Cardiac septum (tissue), 1 donor: ENCODE measurements at places on chromosomes 1 and 21. TPM values are rescaled to one million over a fixed set of nuclear protein-coding genes. Genes with fewer than 3 reads are reported as not detected.

DNA sequence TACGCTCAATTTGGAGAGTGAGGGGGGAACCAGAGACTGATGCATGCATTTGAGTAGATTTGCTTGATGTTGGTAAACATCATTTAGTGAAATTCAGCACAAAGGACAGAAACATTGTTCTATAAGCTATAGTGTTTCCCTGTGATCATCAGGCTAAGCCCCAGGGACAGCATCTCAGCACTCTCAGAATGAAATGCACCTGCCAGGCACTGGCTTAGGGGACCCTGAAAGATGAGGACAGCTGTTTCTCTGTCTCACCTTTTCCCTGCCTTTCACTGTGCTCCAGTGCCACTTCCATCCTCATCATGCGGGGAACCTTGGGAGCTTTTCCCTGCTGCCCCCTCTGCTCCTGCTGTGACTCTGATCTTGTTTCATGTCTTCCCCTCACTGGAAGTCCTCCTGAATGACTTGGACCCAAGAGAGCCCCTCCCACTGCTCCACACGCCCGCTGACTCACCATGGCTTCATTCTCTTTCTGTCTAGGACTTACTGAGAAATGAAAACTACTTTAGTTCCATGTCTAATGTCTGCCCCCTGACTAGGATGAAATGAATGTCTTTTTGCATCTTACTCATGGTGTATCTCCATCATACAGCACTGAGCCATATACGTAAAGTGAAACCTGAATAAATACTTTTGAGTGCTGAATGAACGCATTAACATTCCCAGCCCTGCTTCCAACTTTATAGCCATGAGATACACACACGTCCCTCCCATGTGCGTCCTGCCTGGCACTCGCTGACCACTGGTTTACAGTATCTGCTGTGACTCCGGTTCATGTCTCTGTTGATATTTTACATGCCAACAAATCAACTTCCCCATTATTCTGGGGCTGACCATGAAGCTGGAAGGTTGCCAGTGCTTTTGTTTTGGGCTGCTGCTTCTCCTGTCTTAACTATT is 182.0 kb downstream of the PCP4 start:
- no peak for DNase-seq

Gene SPRR1B
- total RNA-seq: not detected

DNA sequence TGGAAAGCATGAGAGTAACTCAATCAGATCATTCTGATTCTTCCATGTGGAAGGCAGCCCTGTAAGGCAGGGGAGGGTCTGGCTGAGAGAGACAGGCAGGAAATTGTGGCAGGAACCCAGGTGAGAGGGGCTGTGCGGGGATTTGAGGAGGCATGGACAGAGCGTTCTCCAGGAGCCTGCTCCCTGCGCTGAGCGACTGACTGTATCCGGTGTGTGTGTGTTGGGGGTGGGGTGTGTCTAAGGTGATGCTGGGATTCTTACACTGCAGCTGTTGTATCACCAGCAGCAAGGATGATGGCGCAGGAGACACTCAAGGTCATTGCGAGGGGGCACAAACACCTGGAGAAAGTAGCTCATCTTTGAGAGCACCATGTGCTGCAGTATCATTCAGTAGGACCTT is 128.5 kb downstream of the RHOU start:
- DNase-seq: no peak

Gene CYP4Z1
- not detected for total RNA-seq

DNA sequence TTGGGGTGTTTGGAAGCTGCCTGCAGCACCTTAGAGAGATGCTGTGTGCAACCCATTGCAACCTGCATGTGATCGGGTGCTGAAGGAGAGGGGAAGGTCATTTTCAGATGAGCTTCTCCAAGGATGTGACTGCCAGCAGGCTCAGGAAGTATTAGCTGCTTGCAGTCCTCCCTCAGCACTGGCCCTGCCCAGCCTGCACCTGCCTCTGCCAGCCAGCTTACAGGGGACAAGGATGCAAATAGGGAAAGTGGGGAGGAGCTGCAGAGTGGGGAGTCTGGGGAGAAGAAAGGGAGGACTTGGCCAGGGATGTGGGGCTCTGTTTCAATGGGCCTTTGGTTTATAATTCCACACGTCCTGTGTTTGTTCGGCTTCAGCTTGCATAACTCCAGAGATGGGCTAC is 254.5 kb downstream of the RRAGC start:
- no peak for DNase-seq

DNA sequence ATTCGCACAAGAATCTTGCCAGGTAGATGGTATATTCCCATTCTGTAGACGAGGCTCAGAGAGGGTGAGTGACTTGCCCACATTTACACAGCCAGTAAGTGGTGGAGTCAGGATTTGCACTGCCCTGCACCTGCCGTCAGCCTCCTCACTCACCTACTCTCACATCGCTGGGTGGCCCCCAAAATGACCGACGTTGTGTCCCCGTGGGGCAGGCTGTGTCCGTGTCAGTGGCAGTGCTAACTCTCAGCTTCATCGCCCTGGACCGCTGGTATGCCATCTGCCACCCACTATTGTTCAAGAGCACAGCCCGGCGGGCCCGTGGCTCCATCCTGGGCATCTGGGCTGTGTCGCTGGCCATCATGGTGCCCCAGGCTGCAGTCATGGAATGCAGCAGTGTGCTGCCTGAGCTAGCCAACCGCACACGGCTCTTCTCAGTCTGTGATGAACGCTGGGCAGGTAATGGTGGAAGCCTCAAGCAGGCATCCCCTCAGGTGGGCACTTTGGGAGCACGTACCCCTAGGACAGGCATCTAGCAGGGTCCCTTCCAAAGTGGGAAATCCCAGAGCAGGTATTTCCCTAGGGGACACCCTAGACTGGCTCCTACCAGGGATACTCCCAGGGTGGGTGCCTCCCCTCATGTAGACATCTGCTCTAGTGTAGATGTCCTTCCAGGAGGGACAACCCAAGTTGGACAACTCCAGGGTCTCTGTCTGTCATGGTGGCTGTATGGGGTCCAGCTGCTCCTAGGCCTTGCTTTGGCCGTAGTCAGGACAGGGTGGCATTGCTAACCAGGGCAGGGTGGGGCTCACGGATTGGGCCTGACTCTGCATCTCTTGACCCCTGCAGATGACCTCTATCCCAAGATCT is 3.4 kb downstream of the HCRTR1 start:
- no peak for DNase-seq

DNA sequence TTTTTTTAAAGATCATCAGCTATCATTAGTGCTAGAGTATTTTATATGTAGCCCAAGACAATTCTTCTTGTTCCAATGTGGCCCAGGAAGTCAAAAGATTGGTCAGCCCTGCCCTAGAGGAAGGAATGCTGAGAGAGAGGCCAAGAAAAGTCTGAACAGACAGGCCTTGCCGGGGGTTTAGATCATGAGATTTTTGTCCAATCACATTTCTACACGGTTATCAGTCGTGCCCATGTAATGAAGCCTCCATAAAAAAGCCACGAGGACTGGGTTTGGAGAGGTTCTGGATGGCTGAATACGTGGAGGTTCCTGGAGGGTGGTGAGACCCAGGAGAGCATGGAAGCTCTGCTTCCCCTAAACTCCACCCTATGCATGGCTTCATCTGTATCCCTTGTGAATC is 24.3 kb upstream of the ENO1 start:
- DNase-seq: no peak

Gene DNASE2B
- not detected for total RNA-seq

DNA sequence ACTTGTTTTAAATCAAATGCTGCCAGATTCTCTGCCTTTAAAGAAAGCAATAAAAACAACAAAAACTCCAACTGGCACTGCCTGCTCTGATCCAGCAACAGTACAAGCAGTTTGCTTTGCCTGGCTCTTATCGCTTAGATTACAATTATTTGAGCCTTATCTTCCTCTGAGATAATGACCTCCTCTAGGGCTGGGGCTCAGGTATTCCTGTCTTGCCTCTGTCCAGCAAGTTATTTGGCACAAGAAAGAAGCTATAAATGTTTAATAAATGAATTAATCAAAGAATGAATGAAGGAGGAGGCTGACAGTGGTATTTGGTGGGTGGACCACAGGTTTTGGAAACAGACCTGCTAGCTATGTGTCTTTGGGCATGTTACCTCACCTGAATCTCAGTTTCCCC is 6.7 kb upstream of the SLC2A1 start:
- DNase-seq: no peak

- no peak for DNase-seq
Observed at GRCh38 chr1:166675213-166675612, 164.1 kb upstream of the POGK start.

Gene UTS2
- not detected for total RNA-seq

DNA sequence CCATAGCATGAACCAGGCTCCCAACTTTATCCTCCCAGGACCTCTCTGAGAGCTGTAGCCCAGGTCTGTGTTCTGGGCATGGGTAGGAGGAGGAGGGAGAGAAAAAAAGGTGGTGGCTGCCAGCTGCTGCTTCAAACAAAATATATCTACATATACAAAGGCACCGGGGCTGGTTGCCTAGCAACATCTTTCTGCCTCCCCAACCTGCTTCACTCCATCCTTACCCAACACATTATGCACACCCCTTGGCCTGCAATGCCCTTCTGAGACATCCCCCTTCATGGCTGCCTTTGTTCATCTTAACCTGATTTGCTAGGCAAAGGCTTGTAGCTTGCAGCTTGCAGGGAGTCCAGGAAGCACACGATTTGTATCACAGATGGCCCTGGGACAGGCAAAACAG is 27.2 kb upstream of the ATP1A1 start:
- no peak for DNase-seq

Gene MPL
- 1.6 TPM for total RNA-seq

DNA sequence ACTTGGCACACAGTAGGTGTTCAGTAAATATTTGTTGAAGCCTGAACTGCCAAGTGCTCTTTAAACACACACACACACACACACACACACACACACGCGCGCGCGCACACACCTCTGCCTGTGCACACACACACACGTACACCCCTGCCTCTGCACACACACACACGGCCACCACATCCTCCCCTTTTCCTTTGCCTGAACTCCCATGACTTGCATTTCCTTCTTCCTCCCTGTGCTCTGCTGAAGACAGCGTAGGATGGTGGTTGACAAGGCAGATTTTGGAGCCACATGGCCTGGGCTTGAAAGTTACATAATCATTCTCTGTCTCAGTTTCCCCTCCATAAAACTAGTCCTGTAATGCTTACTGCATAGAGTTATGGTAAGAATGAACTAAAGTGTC is 712.3 kb downstream of the PTPRU start:
- no peak for DNase-seq

DNA sequence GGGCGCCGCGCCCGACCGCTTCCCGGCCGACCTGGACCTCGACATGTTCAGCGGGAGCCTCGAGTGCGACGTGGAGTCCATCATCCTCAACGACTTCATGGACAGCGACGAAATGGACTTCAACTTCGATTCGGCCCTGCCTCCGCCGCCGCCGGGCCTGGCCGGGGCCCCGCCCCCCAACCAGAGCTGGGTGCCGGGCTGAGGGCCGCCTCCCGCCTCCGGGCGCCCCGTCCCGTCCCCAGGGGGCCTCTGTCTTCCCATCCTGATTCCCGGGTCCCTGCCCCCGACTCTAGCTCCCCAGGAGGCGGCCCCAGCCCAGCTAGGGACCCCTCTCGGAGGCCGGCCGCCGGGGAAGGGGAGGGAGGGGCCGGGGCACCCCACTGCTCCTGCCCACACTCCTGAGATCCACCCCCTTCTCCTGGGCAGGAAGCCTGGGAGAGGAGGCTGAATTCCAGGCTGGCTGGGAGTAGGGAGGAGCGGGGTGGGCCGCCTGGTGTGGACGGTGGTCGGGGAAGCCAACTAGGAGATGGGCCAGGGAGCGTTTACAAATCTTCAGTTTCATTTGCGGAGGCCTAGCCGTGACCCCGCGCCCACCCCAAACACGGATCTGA is 21.4 kb downstream of the FOXO6 start:
- no peak for DNase-seq

GRCh38 chr1:203229471-203230135 is at the start of gene CHIT1:
TSS of gene CHIT1 (minus strand) at chr1:203229673. CDS start at chr1:203229636, 37 bp downstream.
- DNase-seq: no peak

- no peak for DNase-seq
Observed at GRCh38 chr1:11447903-11448302, 31.1 kb upstream of the DISP3 start.

- no peak for DNase-seq
Observed at GRCh38 chr1:225544924-225545323, 108.0 kb downstream of the ENAH start.

GRCh38 chr1:60857851-60858250 is 224.5 kb upstream of the NFIA start:
- DNase-seq: no peak
